Activated CD4-positive, alpha-beta memory T cell treated with anti-CD3 and anti-CD28 coated beads, Interleukin-2, amount 10 ng/mL, durations not matched to agents 7 days and 5 days (primary cell): ENCODE measurements at places on chromosomes 12 and 14. TPM values are rescaled to one million over a fixed set of nuclear protein-coding genes. Genes with fewer than 3 reads are reported as not detected.

PZP gene
- not detected for total RNA-seq

- H3K4me3 ChIP-seq: no peak overlapping the region
- H3K27me3 ChIP-seq: peaks cover 70% of the 10 kb centered on the region
- H3K4me1 ChIP-seq: peaks cover 1% of the 10 kb centered on the region
- no peak overlapping the region for H3K27ac ChIP-seq
These were observed 16.5 kb upstream of the FIGNL2 start for GRCh38 chr12:51864833-51865670.

GRCh38 chr14:38042322-38042721 is 165.4 kb upstream of the SSTR1 start:
- H3K4me1 ChIP-seq: no peaks in the 10 kb centered on the region
- H3K4me3 ChIP-seq: no peak overlapping the region
- H3K36me3 ChIP-seq: no peaks in the 10 kb centered on the region
- no peak for DNase-seq
- no peak overlapping the region for H3K27ac ChIP-seq
- peaks cover 2% of the 10 kb centered on the region for H3K27me3 ChIP-seq

CACNA2D4 gene
- 23.6 TPM for total RNA-seq

FOXG1 gene
- total RNA-seq: not detected

DNA sequence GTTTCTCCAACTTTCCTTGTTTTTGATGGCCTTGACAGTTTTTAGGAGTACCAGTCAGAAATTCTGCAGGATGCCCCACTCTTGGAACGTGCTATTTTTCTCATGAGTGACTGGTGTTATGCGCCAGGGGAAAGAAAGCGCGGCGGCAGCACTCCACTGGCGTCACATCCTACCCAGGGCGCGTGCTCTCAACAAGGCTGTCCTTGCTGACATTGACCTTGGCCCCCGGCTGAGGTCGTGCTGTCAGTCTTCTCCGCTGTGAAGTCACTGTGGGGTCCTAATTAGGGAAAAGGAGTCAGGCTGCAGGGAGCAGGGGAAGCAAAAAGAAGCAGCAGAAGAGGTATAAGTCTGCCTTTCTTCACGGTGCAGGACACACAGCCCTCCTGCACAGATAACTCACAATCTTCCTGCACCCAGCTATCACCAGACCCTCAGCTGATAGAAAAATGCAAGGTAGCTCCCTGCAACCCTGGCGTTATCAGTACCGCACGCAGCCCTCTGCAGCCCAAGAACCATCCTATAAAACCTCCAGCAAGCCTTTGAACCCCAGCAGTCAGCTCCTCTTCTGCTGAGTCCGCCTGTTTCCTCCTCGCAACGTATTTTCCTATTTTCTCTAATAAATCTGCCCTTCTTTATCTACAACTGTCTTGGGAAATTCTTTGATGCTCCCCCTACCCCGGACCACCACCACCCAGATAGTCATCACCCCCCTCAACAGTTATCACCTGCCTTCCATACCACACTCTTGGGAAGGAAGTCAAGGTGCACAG is 48.0 kb upstream of the C14orf180 start:
- no peak overlapping the region for H3K27ac ChIP-seq
- H3K36me3 ChIP-seq: peaks cover 6% of the 10 kb centered on the region
- DNase-seq: no peak
- no peaks in the 10 kb centered on the region for H3K27me3 ChIP-seq

CLEC1A gene
- not detected for total RNA-seq

DIO2 gene
- not detected for total RNA-seq

CYP46A1 gene
- total RNA-seq: 0.23 TPM
